ENCODE measurements at places on chromosomes 16 and 17. TPM values are rescaled to one million over a fixed set of nuclear protein-coding genes. Genes with fewer than 3 reads are reported as not detected.

The RANGRF gene
- total RNA-seq = 50.8 TPM

The TNP2 gene
- not detected for total RNA-seq

The CLEC18C gene
- total RNA-seq = 0.16 TPM

The OR1A1 gene
- not detected for total RNA-seq

The SLC38A8 gene
- total RNA-seq = not detected

The PLLP gene
- 1.6 TPM for total RNA-seq

The SP2 gene
- total RNA-seq = 18.0 TPM

The CCT6B gene
- total RNA-seq = 1.9 TPM

The GPR179 gene
- 0.02 TPM for total RNA-seq

All from A549 treated with DMSO at 1 μM for 4 hours (cell line).